AG08396 (cell line): ENCODE measurements at places on chromosomes 6 and 20.

GRCh38 chr20:59141818-59142581 lies 21.6 kb upstream of the ZNF831 start:
- DNase-seq: no peak

- no peak for DNase-seq
Measured at GRCh38 chr6:77205936-77206335, 257.4 kb downstream of the HTR1B start.

GRCh38 chr6:45706319-45706718 lies 309.3 kb downstream of the CLIC5 start:
- no peak for DNase-seq

GRCh38 chr6:11207199-11207968 lies 25.1 kb downstream of the NEDD9 start:
- peak; percentile 62 for DNase-seq

DNA sequence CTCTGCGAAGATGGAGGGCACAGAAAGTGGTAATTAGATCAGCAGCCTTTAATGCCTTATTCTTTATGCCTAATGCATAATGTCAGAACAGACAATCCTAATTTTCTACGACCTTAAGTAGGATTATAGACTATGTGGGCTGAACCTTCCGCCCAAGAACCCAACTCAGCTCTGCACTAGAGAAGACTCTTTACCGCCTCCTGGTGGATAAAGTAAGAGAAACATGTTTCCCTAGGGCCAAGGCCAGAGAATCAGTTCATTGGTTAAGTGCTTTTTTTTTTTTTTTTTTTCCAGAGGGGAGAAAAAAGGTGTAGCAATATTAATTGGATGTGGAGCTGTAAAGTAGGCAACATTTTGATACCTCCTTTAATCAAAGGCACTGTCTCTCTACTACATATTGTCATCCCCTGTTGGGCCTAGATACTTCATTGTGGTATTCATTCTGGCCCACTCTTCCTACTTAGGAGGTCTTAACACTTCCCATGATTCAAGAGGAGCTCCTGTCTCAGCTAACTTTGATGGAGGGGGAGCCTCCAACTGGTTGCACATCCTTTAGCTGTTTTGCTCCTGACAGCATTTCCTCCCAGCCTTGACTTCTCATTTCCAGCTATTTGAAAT lies 124.9 kb upstream of the NRN1 start:
- no peak for DNase-seq

- no peak for DNase-seq
Measured at GRCh38 chr6:7238526-7238899, 74.5 kb downstream of the SSR1 start.

DNA sequence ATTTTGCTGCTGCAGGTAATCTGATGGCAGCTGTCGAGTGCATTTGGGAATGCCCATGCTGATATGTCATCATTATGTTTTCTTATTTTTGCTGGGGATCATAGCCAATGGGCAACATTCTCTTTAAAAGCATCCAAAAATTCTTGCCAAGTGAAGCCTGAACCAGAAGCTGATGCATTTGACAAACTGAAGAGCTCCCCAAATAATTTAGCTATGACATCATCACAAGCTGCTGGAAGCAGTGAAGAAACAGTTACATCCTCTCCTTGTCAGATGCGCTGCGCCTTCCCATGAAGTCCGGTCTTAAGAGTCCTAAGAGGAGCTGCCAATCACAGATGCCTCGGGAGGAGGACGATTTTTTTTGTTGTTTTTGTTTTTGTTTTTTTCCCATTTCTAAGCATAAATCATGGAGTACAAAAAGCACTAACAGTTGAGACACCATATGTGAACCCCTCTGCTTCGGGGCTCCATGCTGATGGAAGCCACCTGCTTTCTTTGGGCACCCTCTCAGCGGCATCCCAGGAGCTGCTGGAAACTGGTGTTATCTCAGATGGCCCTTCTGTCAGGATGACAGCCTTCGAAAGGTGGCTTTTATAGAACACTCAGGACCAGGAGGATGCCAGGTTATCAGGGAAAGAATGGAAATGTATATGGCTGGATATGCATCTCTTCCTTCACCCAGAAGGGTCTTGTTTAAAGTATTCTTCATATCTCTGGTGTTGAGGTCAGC lies 56.1 kb upstream of the FOXQ1 start:
- DNase-seq: peak; percentile 62

DNA sequence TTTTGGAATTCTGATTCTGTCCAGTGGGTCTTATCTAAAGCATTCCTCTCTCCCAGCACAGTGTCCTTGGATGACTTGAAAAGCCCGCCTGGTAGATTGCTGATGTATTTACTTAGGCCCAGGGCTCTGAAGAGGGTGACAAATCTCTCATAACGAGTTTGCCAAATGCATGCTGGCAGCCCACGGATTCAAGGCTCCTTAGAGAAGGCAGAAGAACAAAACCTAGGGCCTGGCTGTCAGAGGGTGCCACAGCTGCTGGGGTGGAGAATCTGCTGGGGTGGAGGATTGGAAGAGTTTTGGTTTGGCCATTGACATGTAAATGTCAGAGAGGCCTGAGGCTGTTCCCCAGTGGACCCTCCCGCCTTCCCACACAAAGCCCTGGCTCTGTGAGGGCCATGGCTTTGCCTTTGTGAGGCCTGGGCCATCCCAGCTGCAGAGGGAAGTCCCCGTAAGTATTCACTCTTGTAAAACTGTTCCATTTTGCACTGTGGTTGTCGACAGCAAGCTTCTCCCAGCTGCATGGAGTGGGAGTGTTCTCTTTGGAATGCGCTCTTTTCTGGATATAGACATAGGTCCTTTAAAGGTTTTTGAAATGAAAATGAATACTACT lies 50.3 kb downstream of the ANKRD6 start:
- DNase-seq: no peak

DNA sequence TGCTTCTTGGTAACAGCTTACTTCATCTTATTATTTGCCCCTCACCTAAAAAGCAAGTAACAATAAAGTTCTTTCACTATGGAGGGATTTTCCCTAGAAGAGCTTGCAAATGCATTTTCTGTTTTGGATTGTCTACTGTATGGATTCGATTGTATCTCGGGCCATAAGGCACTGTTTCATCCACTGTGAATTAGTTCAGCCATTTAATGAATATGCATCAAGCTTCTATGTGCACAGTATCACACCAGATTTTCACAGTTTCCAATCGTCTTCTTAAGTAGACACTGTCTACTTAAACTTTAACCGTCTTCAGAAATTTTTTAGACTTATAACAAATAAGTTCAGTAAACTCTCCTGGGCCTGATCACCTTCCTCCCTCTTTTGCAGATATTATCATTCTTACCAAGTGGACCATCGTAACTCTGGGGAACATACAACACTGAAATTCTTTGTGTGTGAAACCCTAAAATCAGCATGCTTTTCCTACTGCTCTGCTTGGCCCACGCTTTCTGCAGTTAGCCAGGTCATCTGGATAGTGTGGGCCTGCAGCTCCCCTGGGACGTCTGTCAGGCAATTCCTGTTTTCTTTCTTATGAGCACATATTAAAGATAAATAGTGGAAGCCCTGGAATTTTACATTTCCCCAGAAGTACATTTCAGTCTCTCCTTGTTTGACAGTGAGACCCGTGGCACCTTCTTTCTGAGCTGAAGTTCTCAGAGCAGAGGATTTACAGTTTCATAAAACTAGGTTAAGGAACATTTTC lies 136.5 kb upstream of the PDE10A start:
- DNase-seq: no peak

DNA sequence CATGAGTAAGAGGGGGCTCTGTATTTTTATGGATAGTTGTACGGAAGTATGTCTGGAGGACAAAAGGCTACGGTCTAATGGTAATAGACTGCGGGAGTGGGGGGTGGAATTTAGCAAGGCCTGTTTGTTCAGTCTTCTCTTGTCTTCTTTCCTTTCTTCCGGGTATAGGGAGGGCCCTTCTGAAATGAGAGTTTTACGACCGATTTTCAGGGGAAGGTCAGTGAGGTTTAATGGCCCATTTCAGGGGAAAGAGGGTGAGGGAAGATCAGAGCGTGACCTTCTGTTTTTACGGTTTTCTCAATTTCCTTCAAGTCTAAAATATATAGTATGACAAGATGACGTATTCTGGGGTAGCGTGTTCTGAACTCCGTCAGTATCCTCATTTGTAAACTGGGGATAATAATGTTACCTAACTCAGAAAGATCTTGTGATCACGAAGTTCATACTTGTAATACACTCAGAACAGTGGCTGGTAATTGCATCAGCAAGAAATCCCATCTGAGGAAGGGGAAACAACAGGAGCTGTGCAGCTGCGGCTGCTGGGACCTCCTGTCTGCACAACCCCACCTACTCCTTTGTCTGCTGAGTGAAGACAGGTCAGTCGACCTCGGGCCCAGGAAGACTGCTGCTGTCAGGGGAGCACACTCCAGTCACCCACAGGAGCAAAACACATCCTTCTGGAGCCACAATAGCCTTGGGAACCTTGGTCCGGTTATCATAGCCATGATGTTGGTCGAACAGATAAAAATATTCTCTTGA lies 90.4 kb downstream of the MAP3K7 start:
- DNase-seq: no peak

DNA sequence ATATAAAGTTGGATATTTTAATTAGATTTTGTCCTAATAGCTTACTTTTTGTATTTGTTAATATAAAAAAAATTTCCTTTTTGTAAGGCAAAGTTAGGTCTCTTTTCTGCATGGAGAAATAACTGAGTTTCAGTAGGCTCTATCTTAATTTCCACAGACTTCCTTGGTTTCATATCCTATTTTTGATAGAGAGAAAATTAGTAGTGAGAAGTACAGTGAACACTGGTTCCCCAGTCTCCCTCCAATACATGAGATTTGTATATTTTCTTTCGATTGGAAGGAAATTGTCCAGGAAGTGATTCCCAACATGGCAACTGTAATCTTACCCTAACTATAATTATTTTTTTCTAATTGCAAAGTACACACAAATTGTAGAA lies 26.4 kb downstream of the TRIM27 start:
- no peak for DNase-seq

DNA sequence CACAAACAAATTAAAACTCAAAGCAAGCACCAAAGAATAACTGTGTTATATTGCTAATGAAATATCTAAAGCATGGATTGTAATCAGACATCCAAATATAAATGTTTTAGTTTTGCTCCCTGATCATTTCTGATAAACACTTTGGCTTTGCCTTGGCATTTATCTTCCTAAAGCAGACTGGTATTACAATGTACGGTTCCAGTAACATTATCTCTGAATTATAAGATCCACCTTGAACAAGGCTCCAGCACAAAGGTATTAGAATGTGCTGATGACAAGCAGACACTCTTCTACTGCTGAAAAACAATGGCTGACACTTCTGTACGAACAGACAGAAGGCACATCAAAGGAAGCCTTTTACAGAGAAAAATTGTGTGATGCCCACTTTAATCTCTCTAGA lies 74.6 kb downstream of the INSM1 start:
- no peak for DNase-seq

- DNase-seq: no peak
Measured at GRCh38 chr6:26478985-26479278, 21.2 kb upstream of the BTN1A1 start.

GRCh38 chr6:117018771-117019170 lies 141.7 kb downstream of the RFX6 start:
- DNase-seq: no peak

DNA sequence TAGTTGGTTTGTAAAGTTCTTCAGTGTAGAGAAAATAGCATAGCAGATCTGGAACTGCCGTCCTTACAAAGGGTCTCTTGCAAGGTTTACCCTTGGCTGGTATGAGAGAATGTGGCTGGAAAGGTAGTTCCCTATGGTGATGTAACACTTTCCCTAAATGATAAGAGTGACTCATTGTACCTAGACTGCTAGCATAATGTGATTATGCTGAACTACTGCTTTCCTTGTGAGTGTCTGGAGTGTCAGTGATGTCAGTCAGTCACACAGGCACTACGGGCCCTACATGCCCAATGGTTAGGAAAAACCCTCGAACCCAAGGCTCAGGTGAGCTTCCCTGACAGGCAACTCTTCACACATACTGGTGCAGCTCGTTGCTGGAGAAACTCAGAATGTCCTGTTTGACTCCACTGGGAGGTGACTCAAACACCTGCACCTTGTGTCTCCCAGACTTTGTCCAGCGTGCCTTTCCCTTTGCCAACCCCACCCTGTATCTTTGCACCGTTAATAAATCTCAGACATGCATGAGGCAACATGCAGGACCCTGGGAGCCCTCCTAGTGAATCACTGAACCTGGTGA lies 28.4 kb upstream of the LY86 start:
- DNase-seq: no peak

DNA sequence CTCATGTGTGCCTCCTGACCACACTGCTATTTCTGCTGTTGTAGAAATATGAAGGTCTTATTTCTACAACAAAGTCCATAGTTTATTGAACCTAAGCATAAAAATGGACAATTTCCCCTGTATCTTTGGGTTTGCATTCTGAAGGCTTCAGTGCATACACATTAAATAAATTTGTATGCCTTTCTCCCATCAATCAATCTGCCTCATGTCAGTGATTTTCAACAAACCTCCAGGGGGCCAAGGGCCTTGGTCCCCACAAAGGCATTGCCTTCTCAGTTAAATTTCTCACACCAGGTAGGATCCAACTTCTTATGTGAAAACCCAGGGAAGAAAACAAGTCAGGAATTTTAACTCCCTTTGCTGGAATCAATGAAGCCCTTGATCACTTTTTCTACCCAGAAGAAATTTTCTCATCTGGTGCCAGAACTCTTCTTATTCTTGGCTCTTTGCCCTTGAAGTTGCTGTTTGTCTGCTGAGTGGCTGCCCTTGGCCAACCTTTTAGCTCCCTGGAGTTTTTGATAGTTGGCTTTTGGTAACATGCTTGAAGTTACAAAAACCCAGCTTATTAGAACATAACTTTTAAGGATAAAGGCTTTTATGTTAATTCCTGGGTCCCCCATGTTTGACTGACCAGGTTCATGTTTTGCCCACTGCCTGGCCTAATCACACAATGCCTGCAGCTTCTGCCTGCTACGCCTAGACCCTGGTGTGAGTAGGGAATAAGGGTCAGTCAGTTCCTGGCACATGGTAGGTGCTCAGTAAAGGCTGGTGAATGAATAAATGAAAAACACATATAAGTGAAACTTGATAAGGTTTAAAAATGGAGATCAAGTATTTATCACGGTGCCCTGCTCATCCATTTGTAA lies 37.0 kb downstream of the SHLD1 start:
- peak; percentile 36 for DNase-seq

DNA sequence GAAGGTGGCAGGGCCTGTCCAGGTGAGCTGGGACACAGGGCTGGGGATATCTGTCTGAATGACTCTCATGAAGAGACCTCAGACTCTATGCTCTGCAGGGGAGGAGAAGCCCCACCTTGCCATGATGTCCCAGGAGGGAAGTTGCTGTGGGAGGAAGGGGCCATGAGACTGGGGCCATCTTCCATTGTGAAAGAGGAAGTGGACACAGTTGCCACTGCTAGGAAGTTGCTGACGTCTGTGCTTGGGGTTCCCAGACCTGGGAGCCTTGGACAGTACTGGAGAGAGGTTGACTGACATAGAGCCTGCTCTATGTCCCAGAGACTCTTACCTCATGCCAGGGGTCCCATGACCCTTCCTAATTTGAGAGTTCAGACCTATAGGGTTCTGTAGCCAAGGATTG lies 24.5 kb downstream of the SIRPB1 start:
- no peak for DNase-seq

DNA sequence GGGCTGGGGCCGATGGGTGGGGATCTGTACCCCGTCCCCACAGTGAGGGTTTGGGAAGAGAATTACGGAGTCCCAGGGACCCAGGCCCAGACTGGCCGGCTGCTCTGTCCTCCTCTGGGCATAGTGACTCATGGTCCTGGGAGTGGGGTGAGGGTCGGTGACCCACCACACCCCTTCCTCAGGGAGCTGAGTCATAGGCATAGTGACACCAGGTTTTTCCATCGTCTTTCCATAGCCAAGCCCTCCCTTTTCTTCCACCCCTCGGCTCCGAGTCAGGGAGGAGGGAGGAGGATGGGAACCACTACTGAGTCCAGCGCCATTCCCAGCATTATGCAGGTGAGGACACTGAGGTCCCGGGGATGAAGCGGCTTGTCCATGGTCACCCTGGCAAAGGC lies 8.9 kb downstream of the CYP21A2 start:
- DNase-seq: peak; percentile 56
